ENCODE measurements at places on chromosomes 3 and 15. TPM values are rescaled to one million over a fixed set of nuclear protein-coding genes. Genes with fewer than 3 reads are reported as not detected.

The IL20RB gene
- total RNA-seq, result 0.14 TPM

The CSTA gene
- not detected for total RNA-seq

The RASL12 gene
- not detected for total RNA-seq

The PATL2 gene
- total RNA-seq, result not detected

The RFT1 gene
- total RNA-seq, result 29.2 TPM

The CHRNA7 gene
- total RNA-seq, result 1.5 TPM

The SRGAP3 gene
- total RNA-seq, result 0.51 TPM

The P2RY14 gene
- total RNA-seq, result not detected

The HRG gene
- not detected for total RNA-seq
